Mesenteric fat pad (tissue), 1 donor: ENCODE measurements at places on chromosomes 16 and 17. TPM values are rescaled to one million over a fixed set of nuclear protein-coding genes. Genes with fewer than 3 reads are reported as not detected.

BAIAP3 gene
- total RNA-seq, result 1.3 TPM

ZPBP2 gene
- not detected for total RNA-seq

SLC16A3 gene
- total RNA-seq, result 65.0 TPM

HOXB9 gene
- 0.58 TPM for total RNA-seq

FOXL1 gene
- total RNA-seq, result 0.26 TPM

EXOC3L1 gene
- 4.1 TPM for total RNA-seq

ALDH3A1 gene
- 1.3 TPM for total RNA-seq

CX3CL1 gene
- total RNA-seq, result 14.6 TPM

PLXDC1 gene
- total RNA-seq, result 6.3 TPM

CCL13 gene
- 5.1 TPM for total RNA-seq

DPEP2 gene
- 1.5 TPM for total RNA-seq

CCL17 gene
- not detected for total RNA-seq

PRSS27 gene
- total RNA-seq, result 0.48 TPM

TBX6 gene
- 0.67 TPM for total RNA-seq

ABCC3 gene
- 52.8 TPM for total RNA-seq

PRRT2 gene
- 1.5 TPM for total RNA-seq

C1QTNF8 gene
- not detected for total RNA-seq

STH gene
- total RNA-seq, result not detected

WDR45B gene
- 65.3 TPM for total RNA-seq

KRTAP2-1 gene
- not detected for total RNA-seq

RUNDC3A gene
- total RNA-seq, result 0.13 TPM

ADGRG1 gene
- 96.3 TPM for total RNA-seq

TP53TG3 gene
- total RNA-seq, result not detected

CDH15 gene
- total RNA-seq, result not detected

OTOP2 gene
- not detected for total RNA-seq

NPIPB6 gene
- total RNA-seq, result 4.7 TPM

KRTAP3-2 gene
- not detected for total RNA-seq

DNAH3 gene
- 0.10 TPM for total RNA-seq

SLC16A6 gene
- 8.4 TPM for total RNA-seq

CACNG1 gene
- not detected for total RNA-seq

VASN gene
- total RNA-seq, result 26.6 TPM

AOC3 gene
- 528 TPM for total RNA-seq

HBA1 gene
- 275 TPM for total RNA-seq

CXCL16 gene
- total RNA-seq, result 51.3 TPM

TBX2 gene
- 16.1 TPM for total RNA-seq

G6PC1 gene
- not detected for total RNA-seq

KCNJ18 gene
- total RNA-seq, result not detected

EFCAB5 gene
- not detected for total RNA-seq

C1QTNF1 gene
- total RNA-seq, result 563 TPM

STX1B gene
- total RNA-seq, result 1.5 TPM

FNDC8 gene
- total RNA-seq, result not detected

KRTAP4-4 gene
- not detected for total RNA-seq

ZFP3 gene
- total RNA-seq, result 4.2 TPM

ASPHD1 gene
- 0.67 TPM for total RNA-seq

CTF1 gene
- total RNA-seq, result 4.9 TPM

DRC3 gene
- 0.32 TPM for total RNA-seq

SPATA22 gene
- not detected for total RNA-seq

CD79B gene
- 4.3 TPM for total RNA-seq

CNEP1R1 gene
- 23.5 TPM for total RNA-seq

GPR139 gene
- not detected for total RNA-seq

HSD17B2 gene
- total RNA-seq, result 0.71 TPM

SGF29 gene
- 16.6 TPM for total RNA-seq
